ENCODE measurements at places on chromosomes 1 and 21.

DNA sequence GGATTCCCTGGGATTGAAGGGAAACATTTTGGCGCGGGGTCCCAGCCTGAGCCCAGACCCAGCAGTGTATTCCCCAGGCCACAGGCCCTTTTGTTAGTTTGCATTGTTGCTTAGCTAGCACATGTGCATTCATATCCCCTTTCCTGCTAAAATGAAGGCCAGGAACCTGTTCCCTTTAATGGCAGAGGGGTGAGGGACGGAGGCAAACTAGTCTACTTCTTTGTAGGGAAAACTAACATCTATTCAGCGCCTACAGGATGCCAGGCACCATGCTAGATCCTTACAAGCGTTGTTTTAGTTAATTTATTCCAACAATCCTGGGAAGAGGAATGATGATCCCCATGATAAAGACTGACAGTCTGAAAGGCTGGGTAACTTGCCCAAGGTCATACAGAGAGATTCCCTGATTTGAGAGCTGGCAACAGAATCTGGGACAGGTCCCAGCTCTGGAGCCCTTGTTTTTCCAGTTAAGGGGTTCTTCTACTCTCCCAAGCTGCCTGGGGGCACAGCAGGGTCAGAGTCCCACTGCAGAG, 595 bp upstream of the E2F2 start:
- no peak for DNase-seq

- DNase-seq, result no peak
These were observed 9.1 kb downstream of the IBA57 start for GRCh38 chr1:228174482-228175315.

- DNase-seq, result no peak
These were observed 11.2 kb downstream of the PADI1 start for GRCh38 chr1:17216078-17216477.

DNA sequence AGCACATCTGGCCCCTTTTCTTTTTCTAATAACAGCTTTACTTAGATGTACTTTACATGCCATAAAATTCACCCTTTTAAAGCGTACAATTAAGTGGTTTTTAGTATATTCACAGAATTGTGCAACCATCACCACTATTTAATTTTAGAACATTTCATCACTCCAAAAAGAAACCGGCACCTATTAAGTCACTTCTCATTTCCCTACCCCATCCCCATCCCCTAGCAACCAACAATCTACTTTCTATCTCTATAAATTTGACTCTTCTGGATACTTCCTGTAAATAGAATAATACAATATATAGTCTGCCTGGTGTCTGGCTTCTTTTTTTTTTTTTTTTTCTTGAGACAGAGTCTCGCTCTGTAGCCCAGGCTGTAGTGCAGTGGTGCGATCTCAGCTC, 59.5 kb upstream of the ENAH start:
- no peak for DNase-seq

DNA sequence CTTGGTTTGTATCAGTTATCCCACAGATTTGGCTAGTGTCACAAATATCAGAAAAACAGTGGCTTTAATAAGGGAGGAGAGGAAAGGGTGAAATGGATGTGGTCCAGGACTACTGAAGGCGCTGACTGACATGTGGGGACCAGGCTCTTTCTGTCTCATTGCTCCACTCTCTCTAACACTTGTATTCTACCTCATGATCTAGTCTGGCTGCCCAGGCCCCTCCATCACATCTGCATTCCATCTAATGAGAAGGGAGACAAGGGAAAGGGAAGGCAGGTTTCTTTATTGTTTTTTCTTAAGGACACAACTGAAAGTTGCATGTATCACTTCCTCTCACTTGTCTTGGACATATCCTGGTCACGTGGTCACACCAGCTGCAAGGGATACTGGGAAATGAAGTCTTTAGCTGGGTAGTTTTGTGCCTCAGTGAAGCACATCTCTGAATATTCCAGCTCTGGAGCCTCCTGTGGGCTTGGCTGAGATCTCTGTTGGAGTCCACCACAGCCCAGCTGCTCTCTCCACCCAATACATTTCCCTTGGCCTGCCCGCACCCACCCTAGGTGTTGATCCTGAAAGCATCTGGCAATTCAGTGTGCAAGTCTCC, 42.0 kb upstream of the PADI2 start:
- DNase-seq, result no peak

DNA sequence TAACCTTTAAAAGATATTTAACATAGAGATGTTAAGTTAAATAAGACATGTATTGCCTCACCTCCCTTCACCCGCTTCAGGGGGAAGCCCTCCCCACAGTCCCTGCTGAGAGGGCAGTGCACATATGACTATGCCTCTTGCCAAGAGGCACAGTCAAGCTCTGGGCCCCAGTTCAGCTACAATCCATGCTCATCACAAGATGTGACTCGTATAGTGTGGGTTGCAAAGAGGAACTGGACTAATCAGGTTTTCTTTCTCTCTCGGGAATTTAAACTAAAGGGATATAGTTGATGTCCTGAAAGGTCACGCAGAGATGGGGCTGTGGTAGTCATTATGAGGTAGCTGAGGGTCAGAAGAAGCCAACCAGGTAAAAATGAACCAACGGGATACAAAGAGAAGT, 35.6 kb downstream of the LYST start:
- DNase-seq, result no peak

DNA sequence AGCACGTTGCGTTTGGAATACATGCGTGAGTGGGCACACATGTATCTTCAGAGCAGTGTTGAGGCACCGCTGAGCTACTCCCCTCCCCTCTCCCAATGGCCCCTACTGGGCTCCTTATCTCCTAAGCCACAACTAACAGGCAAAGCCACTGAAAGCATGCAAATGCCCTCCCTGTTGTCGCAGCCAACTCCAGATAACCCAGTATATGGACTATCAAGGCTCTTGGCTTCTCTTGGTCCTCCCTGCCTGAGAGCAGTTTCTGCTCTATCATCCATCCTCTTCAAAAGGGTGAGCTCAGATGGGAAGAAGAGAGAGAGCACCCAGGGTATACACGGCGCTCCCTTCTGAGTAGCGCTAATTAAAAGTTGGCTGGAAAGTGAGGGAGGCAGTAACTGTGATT, 58.5 kb upstream of the CNTN2 start:
- no peak for DNase-seq

DNA sequence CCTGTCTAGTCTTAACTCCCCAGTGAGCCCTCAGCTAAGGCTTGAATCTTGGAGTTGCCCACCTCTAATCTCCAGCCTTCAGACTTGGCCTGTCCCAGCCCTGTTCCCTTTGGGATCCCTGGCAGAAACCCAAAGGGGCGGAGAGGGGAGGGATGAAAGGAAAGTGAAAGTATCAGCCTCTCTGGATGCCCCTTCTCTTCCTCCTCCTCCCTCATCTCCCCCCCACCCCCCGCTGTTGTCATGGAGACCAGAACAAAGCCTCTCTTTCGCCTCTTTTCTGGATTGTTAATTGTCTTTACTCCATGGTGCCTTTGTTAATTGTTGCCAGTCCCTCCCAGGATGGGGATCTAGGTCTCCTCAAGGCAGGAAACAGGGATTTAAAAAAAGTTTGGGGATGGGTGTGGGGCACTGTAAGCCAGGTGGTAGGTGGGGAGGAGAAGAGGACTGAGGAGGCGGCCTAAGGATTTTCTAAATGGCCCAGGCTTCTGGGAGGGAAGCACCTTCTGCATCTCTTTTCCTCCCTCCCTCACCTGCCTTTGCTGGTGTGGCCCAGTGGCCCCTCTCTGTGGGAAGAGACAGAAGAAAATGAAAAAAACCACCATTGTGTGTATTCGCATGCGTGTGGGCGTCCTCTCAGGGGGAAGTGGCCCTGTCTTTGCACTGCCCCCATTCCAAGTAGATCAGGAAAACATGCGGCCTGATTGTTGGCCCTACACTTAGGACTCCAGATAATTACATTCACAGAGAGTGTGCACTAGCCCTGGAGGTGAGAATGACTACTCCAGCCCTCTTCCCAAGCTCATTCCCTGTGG, 7.5 kb upstream of the SOX13 start:
- no peak for DNase-seq

DNA sequence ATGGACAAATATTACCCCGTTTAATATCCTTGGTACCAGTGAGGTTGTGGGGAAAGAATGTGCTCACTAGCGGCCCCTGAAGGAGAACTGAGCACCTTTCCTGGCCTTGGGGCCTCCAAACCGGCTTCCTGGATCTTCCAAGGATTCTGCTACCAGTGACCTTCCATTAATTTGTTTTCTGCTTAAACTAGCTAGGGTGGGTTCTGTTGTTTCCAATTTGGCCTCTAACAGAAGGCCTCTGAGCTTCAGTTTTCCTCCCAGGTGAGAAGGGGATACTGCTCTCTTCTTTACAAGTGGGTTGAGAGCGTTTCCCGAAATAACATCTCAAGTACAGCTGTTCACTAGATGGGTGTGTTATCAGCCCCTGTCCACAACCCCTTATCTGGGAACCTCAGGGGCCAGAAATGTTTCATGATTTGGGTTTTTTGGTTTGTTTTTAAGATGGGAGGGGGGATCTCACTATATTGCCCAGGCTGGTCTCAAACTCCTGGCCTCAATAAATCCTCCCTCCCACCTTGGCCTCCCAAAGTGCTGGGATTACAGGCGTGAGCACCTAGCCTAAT, 16.9 kb upstream of the IFNGR2 start:
- DNase-seq, result no peak

GRCh38 chr1:7278827-7279765, 492.0 kb upstream of the VAMP3 start:
- DNase-seq, result no peak

DNA sequence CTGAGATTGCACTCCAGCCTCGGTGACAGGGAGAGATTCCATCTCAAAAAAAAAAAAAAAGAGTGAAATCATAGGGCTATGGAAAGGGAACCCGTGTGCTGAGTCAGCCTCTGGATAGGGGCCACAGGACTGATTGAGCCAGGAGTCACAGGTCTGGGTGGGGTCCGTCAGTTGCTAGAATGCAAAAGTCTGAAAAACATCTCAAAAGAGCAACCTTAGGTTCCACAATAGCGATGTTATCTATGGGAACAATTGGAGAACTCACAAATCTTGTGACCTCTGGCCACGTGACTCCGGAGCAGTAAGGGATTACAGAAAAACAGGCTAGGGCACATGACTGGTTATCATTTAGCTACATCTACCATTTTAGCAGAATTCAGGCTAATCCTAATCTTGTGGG, 32.8 kb upstream of the GREM2 start:
- DNase-seq, result no peak

DNA sequence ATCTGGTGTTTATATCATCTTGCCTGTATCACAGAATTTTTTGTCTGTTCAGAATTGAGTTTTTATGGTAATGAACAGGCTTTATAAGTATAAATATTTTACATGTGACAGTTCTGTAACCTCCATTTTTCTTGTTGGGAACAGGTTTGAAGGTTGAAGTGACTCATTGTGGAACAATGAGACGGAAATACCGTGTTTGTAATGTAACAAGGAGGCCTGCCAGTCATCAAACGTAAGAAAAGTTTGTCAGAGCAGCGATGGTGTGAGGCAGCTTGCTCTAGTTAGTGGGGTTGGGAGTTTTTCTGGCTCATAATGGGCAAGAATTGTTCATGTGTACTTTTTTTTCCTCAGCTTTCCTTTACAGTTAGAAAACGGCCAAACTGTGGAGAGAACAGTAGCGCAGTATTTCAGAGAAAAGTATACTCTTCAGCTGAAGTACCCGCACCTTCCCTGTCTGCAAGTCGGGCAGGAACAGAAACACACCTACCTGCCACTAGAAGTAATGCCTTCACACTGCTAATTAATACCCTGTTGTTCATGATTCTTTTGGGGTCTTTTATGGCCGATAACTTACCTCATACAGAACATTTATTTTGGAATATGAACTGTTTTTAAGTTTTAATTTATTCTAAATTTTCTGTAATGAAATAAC, 75.2 kb upstream of the TEKT2 start:
- no peak for DNase-seq

- no peak for DNase-seq
These were observed 73.3 kb downstream of the ARHGEF10L start for GRCh38 chr1:17612831-17613230.

DNA sequence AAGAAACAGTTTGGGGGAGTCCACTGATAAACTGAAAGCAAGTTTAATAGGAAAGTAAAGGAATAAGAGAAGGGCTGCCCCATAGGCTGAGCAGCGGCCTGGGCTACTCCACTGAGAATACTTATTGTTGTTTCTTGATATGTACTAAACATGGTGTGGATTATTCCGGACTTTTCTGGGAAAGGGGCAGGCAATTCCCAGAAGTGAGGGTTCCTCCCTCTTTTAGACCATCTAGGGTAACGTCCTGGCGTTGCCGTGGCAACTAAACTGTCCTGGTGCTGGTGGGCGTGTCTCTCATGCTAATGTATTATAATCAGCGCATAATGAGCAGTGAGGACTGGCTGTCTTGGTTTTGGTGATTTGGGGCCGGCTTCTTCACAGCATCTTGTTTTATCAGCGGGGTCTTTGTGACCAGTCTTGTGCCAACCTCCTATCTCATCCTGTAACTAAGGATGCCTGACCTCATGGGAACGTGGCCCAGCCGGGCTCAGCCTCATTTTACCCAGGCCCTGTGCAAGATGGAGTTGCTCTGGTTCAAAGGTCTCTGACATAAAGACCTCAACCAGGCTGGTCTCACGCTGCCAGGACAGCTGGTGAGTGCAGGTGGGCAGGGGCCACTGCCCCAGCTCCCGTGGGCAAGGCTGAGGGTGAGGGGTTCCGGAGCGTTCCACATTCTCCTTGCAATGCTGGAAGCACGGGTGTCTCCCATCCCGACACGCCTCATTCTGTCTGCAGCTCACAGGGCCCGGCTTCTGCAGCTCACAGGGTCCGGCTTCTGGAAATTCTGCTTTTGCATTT, 19.6 kb upstream of the C1orf159 start:
- no peak for DNase-seq

GRCh38 chr21:33051925-33052324, 18.0 kb upstream of the OLIG1 start:
- DNase-seq, result no peak

DNA sequence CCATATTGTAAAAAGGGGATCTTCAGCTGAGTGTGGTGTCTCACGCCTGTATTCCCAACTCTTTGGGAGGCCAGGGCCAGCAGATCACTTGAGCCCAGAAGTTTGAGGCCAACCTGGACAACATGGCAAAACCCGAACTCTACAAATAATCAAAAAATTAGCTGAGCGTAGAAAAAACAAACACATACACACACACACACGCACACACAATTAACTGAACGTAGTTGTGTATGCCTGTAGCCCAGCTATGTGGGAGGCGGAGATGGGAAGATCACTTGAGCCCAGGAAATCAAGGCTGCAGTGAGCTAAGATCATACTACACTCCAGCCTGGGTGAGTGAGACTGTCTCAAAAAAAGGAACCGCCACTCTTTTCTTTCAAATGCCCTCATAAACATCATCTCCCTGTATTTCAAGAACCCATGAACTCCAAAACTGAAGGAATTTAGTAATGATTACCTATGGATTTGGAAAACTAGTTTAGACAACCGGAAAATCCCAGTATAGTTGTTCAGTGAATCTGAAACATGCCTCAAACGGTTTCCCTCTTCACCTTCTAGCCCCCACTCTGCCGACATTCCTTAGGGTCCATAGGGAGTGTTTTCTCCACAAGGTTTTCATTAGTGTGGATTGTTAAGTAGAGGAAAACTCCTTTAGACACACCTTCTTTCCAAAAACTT, 4.5 kb downstream of the TXNIP start:
- no peak for DNase-seq
